Stimulated activated CD8-positive, alpha-beta memory T cell treated with anti-CD3 and anti-CD28 coated beads, Interleukin-7, amount 100 ng/mL, for 1 hour (primary cell): ENCODE measurements at places on chromosomes 11 and 22.

DNA sequence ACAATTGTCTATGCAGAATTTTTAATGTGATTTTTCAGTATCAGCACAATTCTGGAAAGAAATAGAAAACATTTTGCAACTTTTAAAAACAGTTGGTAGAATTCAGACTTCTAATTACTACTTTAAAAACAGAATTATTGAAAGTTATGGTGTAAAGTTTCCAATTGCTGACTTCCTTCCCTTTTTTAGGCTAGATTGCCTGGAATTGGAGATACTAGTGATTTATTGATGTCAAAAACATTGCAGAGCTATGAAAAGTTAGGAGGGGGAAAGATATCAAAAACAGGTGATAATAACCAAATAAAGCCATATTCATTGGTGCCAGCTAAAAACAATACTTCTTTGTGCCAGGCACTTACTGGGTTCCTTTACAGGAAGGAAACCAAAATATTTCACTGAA lies 485.5 kb downstream of the TMEM135 start:
- DNase-seq: no peak

- DNase-seq: no peak
Observed at GRCh38 chr11:69554849-69555248, 73.4 kb downstream of the LINC01488 start.

DNA sequence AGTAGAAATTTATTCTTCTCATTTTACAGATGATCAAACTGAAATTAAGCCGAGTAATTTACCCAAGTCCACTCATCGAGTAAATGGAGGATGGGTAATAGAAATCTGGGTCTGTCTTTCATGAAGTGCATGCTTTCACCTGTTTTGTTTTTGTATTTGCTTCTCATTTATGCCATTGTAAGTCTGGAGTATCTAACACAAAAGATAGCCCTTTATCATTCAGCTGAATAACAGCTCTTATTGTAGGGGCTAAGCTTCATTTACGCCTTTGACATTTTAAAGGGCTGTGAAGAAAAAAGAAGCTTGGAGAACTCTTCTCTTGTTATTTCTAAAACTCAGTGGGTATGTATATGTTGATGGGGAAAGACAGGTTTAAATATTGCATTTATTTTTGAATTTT lies 1196.2 kb upstream of the TENM4 start:
- DNase-seq: no peak

GRCh38 chr11:98798333-98798732 lies 222.4 kb upstream of the CNTN5 start:
- no peak for DNase-seq

- no peak for DNase-seq
Observed at GRCh38 chr11:117011541-117011898, 86.7 kb downstream of the SIK3 start.

- DNase-seq: no peak
Observed at GRCh38 chr11:7353100-7353499, 101.4 kb downstream of the SYT9 start.

GRCh38 chr11:69630017-69630416 lies 10.9 kb upstream of the CCND1 start:
- no peak for DNase-seq

DNA sequence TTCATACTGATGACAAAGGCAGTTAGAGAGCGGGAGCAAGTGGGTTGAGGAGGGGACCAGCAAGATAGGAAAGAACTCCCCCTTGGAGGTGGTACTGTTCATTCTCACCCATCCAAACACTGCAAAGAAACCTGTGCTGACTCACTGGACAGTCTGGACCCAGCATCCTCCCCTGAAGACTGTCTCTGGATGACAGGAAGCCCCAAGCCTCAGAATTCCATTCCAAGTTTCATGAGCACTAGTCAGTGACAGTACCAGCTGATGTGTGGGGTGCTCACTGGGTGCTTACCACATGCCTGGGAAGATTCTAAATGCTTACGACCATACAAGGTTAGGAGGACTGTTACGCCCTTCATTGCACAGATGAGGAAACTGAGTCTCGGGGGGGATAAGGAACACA lies 160.9 kb downstream of the IGLL1 start:
- DNase-seq: no peak

DNA sequence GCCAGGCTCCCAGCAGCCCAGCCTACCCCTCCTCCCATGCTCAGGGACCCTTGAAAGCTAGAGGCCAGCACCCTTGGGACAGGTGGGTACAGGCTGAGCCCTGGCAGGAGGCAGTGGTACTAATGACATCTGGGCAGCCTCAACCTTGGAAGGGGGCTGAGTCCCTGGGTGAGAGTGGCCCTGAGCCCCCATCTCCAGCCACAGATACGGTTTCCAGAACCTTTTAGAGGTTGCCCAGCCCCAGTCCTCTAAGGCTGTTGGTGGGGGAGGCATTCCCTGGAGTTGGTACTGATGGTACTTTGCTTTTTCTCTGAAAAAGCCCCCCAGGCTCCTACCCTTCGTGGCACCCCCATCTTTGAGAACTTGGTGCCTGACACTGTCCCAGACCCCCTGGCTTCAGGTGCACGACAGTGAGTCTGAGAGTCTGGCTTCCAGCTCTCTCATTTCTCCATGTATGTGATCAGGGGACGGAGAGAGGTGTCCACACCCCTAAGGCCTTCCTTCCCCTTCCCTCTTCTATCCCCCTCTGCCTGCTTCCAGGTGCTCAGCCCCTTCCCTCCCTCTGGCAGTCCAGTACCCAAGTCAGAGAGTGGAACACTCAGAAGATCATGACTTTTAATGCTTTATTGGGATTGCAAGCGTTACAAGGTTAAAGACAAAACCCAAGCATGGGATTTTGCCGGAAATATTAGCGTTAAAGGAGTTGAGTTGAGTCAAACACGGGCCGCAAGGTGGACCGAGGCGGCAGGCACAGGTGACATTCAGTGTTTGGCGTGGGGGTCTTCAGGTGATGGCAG lies 10.5 kb downstream of the IGF2 start:
- no peak for DNase-seq

DNA sequence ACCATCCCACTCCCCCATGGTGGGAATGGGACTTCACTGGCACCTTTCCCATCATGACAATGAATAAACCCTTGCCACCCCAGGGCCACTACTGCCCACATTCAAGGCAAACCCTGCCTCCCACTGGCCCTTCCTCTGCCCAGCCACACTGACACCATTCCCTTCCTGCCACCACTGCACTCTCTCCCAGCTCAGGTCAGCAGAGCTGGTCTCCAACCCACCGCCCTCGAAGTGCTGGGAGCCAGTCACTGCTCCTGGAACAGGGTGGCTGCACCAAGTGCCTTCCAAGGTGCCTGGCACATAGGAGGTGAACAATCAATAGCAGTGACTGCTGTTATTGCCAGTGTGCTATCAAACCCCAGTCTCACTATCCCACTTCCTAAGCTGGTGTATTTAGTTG lies 27.1 kb downstream of the PRDM10 start:
- DNase-seq: no peak

DNA sequence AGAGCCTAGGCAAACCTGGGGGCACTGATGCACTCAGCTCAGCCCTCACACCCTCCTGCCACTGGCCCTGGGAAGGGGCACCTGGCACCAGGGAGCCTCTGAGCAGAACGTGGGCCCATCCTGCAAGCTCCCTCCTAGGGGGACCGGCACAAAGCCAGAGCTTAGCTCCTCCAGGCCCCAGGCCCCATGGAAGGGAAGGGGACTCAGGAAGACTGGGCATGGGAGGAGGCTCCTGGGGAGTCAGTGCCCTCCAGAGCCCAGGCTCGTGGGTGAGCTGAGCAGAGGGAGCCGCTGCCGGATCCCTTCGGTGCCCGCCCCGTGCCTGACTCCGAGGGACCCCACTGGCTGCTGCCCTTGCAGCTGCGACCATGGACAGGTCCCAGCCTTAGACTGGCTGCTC lies 28.5 kb downstream of the ADA2 start:
- DNase-seq: no peak

GRCh38 chr22:43734370-43735150 lies 77.5 kb downstream of the EFCAB6 start:
- no peak for DNase-seq

DNA sequence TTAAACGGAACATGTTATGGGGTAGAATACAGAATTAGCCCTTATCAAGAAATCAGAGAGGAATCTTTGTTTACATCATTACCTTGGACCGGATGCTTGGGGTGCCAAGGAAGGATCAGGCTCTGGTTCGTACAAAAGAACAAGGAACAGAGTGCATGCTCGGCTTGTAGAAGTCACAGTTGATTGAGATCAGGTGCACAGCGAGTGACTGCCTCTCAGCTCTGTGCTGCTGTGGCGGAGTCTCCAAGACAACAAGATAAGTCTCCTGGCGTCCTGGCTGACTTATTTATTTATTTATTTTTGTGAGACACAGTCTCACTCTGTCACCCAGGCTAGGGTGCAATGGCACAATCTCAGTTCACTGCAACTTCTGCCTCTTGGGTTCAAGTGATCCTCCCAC lies 31.8 kb downstream of the GLB1L2 start:
- DNase-seq: no peak

GRCh38 chr11:33735271-33736147 lies 714 bp downstream of the CD59 start:
- DNase-seq: no peak

DNA sequence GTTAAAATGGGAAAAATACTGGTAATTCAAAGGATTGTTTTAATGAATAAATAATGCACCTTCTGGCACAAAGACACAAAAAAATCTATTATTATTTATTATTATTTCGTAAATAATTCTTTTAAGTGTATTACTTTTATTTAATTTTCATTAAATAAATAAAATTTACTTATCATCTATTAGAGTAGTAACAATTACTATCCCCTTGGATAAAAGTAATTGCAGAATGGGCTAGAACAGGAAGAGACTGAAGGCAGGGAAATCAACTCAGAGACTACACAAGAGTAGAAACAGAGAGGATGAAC lies 23.0 kb downstream of the OR8B12 start:
- DNase-seq: no peak

- DNase-seq: no peak
Observed at GRCh38 chr11:34941688-34942087, 25.3 kb downstream of the PDHX start.

DNA sequence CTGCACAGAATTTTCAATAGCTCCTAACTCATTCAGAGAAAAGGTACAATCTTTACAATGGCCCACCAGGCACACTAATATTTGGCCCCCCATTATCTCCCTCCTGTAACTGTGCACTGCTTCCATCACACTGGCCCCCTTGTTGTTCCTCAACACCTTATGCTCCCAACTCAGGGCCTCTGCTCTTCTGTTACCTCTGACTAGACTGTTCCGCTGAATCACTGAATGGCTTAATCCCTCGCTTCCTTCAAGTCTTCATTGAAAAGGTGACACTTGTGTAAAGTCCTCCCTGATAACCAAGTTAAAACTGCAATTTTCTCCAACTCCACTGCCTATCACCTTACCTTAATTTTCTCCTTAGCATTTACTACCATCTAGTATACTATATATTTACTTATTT lies 21.8 kb downstream of the PIK3C2A start:
- no peak for DNase-seq

DNA sequence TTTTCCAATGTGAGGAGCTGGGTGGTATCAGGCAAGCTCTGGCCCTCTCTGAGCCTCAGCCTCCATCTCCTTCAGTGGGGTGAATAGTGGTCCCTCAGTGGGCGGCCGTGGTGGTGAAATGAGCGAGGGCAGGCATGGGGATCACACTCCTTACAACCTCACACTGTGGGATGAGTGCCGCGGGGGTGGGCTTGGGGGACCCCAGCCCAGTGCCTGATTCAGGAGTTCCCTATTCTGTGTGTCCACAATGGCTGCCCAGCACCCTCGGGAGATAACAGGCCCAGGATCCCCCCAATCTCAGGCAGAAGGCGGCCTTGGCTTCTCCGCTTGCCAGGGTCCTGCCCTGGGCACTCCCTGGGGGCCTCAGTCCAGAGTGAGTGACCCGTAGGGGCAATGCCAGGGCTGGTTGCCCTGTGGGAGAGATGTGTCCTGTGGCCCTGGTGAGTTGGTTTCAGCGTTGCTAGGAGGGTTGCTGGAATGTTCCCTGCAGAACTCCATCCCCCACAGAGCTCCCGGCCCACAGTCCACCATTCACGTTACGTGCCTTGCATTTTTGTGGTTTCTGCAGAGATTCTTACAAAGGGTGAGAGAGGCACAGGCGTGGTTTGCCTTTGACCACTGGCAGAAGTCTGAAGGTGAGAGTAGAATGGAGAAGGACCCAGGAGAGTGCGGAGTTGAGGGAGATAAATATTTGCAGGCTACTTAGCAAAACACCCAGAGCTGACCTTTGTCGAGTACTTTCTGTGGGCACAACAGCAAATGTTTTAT lies 2.9 kb downstream of the ALDH3B1 start:
- DNase-seq: no peak

DNA sequence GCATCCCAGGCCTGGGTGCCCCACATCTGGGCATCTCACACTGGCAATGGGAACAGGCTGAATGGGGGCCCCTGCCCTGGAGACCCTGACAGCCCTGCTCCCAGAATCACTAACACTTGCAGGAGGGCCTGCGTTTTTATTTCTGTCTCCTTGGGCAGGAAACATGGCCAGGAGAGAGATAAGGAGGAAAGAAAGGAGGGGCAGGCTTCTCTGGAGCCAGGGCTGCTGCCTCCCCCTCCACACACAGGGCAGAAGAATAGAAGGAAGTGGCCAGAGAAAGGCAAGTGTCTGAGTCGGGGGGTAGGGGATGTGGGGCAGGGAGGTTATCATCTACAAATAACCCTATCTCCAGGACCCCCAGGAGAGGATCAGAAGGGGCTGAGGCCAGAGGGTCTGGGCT lies 25.5 kb upstream of the TSPAN18 start:
- DNase-seq: no peak

- DNase-seq: no peak
Observed at GRCh38 chr11:2088284-2088683, 50.9 kb downstream of the IGF2 start.

- DNase-seq: no peak
Observed at GRCh38 chr22:24027389-24027975, 16.4 kb downstream of the CABIN1 start.

- no peak for DNase-seq
Observed at GRCh38 chr22:32333141-32333768, 24.4 kb upstream of the RFPL3 start.

DNA sequence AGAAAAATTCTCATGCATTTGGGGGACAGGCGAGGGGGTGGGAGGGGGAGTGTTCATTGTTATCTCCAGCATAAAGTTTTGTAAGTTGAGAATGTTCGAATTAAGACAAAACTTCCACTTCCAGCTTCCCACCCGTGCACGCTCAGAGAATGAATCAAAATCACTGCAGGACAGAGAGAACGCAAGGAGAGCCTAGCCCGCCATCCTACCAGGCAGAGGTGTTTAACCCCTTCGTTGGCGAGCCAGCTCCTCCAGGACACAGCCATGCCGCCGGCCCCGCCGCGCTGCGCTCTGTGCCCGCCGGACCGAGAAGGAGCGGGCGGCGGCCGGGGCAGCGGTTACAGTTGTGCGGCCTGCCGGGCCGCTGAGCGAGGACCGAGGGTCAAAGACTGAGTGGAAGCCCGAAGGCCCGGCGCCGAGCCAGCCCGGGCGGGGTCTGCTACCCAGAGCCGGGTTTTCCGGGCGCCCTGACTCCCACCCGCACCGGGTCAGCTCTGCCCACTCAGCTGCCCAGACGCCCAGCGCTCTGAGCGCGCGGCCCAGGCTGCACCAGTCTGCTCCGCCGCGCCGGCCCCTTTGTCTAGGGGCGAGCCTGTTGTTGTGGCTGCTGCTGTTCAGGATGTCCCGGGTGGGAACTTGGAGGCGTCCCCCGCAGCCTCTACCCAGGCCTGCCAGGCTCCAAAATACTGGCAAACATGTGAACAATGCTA lies at the start of gene NOX4:
Gene NOX4, minus strand, starts transcription at position 395 of the 710 bp plus-strand sequence. Its CDS starts 129 bp downstream, at position 266.
- DNase-seq: no peak

GRCh38 chr11:6474413-6474792 lies 662 bp upstream of the TRIM3 start:
- DNase-seq: no peak
